ENCODE measurements at places on chromosomes 11 and 22. TPM values are rescaled to one million over a fixed set of nuclear protein-coding genes. Genes with fewer than 3 reads are reported as not detected.
A peak's percentile ranks its signal among the peaks of the same experiment; 100 is the strongest.

- H3K36me3 ChIP-seq = no peaks in the 10 kb centered on the region
- H3K27ac ChIP-seq = no peak overlapping the region
- DNase-seq = no peak
- H3K4me3 ChIP-seq = no peak overlapping the region
- peaks cover 21% of the 10 kb centered on the region for H3K27me3 ChIP-seq
These were observed 86.5 kb upstream of the SHANK2 start for GRCh38 chr11:71338801-71339395.

- no peaks in the 10 kb centered on the region for H3K27me3 ChIP-seq
- peaks cover 23% of the 10 kb centered on the region for H3K36me3 ChIP-seq
- DNase-seq = no peak
- H3K4me1 ChIP-seq = peaks cover 6% of the 10 kb centered on the region
These were observed 23.0 kb downstream of the FDX1 start for GRCh38 chr11:110452720-110453119.

Gene CD3D
- not detected for total RNA-seq

DNA sequence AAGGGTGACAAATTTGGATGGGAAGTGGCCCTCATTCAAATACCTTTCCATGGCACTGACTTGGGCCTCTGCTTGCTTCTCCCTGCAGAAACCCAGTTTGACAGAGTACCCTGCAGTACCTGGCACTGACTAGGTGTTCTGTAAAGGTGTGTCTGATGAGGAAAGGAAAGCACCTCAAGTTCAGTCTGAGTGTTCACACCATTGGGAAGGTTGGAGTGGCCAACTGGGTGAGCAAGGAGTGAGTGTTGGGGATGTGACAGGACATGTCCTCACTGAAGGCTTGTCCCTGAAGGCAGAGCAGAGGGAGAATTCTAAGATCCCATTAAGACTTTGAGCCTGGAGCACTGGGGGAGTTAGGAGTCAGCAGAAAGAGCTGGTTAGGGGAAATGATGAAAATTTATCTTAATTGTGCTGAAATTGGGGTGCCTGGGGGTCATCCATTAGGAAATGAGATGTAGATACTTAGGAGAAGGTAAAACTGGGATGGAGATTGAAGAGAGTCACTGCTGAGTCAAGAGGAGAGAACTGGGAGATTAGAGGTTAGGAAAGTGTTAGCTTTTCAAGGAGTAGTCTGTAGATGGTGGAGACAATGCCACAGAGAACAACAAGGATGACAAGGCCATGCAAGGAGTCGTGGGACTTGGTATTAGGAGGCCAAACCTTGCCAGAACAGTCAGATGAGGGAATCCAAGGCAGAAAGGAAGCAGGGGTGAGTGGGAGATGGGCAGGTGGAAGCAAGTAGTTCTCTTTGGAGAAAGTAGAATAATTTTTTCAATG is 6.1 kb downstream of the SREBF2 start:
- peaks cover 27% of the 10 kb centered on the region for H3K4me1 ChIP-seq
- no peaks in the 10 kb centered on the region for H3K27me3 ChIP-seq
- peak overlapping the region; percentile 13 for H3K27ac ChIP-seq
- peaks cover 26% of the 10 kb centered on the region for H3K36me3 ChIP-seq
- H3K4me3 ChIP-seq = no peak overlapping the region

Gene APOL5
- total RNA-seq = not detected

DNA sequence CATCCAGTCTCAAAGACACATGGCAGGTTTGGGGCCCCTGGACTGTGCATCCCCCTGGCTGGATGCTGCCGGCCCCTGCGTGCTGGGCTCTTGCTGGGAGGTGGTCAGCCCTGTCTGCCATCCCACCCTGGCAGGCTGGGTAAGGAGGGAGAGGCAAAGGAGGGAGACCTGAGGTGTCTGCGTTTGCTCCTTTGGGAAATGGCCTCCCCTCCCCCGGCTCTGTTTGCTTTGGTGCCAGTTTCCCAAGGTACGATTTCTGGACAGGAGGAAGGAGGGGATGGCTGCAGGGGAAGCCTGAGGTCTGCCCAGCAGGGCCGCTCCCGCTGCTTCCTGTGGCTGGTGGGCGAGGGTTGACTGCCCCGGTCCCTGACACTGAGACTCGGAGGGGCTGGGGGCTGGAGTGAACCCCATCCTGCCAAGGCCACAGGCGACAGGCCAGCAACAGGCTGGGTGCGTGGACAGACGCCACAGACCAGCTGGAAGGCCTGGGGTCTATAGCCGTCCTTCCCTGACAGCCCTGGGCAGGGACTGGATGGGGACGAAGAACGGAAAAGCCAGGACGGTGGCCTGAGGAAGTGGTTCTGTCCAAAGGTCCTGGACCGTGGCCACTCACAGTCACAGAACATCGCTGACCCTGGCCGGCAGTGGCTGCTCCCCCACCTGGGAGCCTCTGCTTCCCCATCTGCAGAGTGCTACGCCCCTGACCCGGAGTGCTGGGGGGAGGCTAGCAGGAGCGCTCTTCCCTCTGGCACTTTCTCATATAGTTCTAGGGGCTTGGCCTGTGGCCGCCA is 38.0 kb downstream of the OSBPL5 start:
- DNase-seq = no peak
- H3K4me3 ChIP-seq = no peak overlapping the region
- no peaks in the 10 kb centered on the region for H3K27me3 ChIP-seq
- no peaks in the 10 kb centered on the region for H3K4me1 ChIP-seq
- H3K36me3 ChIP-seq = peaks cover 4% of the 10 kb centered on the region

DNA sequence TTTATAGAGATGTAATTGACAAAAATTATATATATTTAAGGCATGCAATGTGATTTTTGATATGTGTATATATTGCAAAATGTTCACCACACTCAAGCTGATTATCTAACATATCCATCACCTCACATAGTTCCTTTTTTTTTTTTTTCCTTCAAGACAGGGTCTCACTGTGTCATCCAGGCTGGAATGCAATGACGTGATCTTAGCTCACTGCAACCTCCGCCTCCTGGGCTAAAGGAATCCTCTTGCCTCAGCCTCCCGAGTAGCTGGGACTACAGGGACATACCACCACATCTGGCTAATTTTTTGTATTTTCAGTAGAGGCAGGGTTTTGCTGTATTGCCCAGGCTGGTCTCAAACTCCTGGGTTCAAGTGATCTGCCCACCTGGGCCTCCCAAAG is 65.1 kb upstream of the SLC35C1 start:
- no peak overlapping the region for H3K27ac ChIP-seq
- H3K36me3 ChIP-seq = peaks cover 2% of the 10 kb centered on the region

GRCh38 chr11:103929170-103929903 is 107.1 kb upstream of the DDI1 start:
- peaks cover 35% of the 10 kb centered on the region for H3K4me1 ChIP-seq
- no peak overlapping the region for H3K4me3 ChIP-seq
- no peak for DNase-seq
- peak overlapping the region; percentile 45 for H3K27ac ChIP-seq
- no peaks in the 10 kb centered on the region for H3K27me3 ChIP-seq

DNA sequence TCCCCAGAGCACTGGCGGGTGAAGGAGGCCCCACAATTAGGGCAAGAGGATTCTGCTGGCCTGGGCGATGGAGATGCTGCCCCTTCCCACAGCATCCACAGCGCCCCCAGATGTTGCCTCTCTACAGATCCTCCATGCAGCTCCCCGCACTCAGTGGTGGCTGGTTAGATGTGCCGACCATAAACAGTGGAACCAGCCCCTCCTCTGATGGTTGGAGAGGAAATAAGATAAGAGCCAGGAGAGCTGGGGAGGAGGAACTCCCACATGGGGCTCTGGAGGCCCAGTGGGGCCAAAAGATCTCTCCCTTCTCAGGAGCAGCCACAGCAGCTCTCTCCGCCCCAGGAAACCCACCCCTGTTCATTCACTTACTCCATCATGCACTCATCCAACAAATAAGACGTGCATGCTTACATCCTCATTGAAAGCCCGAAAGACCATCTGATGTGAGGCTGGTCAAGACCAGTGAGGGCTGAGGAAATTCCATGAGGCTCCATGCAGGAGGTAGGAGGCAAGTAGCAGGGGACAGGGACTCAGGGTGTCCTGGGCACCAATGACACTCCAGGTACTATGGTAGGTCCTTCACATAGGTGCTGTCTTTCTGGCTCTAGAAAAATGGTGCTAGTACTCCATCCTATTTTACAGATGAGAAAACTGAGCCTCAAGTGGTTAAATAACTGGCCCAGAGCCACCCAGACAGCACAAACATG is 1.5 kb downstream of the PTGDR2 start:
- no peak overlapping the region for H3K27ac ChIP-seq
- peaks cover 9% of the 10 kb centered on the region for H3K4me1 ChIP-seq
- no peak for DNase-seq
- H3K27me3 ChIP-seq = no peaks in the 10 kb centered on the region

- no peak for DNase-seq
- no peak overlapping the region for H3K27ac ChIP-seq
- H3K27me3 ChIP-seq = no peaks in the 10 kb centered on the region
- H3K36me3 ChIP-seq = no peaks in the 10 kb centered on the region
- H3K4me3 ChIP-seq = no peak overlapping the region
These were observed 6.7 kb upstream of the NAV2 start for GRCh38 chr11:19705936-19706335.

- peaks cover under 1% of the 10 kb centered on the region for H3K27me3 ChIP-seq
- peaks cover 13% of the 10 kb centered on the region for H3K4me1 ChIP-seq
- no peaks in the 10 kb centered on the region for H3K36me3 ChIP-seq
- no peak overlapping the region for H3K4me3 ChIP-seq
- DNase-seq = no peak
- H3K27ac ChIP-seq = no peak overlapping the region
These were observed 391.3 kb downstream of the JRKL start for GRCh38 chr11:96781082-96781481.

Gene OR2AG2
- 0.11 TPM for total RNA-seq

DNA sequence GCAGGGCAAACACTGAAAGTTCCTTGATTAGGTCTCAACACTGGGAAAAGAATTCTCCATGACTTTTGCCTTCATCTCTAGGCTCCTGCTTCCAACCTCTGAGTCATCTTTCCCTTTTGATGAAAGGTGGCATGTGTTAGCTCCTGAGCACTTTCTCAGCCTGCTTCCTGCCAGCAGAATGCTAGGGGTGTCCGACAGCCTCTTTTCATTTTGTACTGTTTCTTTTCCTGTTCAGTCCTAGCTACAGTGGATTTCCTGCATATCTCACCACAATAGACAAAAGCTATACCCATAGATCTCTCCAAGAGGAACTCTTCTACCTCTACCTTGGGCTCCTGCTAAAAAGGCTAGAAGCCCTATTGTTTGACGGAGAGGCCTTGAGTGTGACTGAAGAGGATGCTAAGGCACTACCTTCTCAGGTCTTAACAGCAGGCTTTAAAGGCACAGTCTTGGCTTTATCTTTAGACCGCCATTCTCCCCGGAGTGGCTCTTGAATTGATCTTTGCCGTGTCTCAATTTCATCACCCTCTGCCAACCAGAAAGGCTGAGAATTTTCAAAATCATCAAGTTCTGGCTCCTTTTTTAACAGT is 145.5 kb downstream of the RBFOX2 start:
- peak overlapping the region; percentile 51 for H3K27ac ChIP-seq
- DNase-seq = no peak
- H3K36me3 ChIP-seq = no peaks in the 10 kb centered on the region
- no peak overlapping the region for H3K4me3 ChIP-seq
- H3K27me3 ChIP-seq = no peaks in the 10 kb centered on the region

DNA sequence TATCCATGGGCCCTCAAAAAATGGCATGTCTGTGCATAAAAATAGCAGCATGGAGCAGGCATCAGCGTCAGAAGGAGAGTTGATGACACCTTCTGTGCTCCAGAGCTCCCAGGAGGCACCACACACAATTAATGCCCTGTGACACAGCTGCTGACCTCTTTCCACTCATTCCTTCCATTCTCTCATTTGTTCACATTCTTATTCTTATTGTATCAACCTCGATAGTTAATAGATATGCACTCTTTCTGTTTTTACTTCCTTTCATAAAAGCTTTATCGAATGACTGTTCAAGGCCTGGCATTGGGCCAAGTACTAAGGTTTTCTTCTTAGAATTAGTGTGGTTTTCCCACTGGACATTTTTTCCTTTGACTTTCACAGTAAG is 266.0 kb upstream of the MTNR1B start:
- H3K4me3 ChIP-seq = no peak overlapping the region
- H3K4me1 ChIP-seq = peaks cover 25% of the 10 kb centered on the region
- no peak overlapping the region for H3K27ac ChIP-seq
- peaks cover 10% of the 10 kb centered on the region for H3K27me3 ChIP-seq

- peaks cover 34% of the 10 kb centered on the region for H3K4me1 ChIP-seq
- no peak overlapping the region for H3K27ac ChIP-seq
- no peaks in the 10 kb centered on the region for H3K27me3 ChIP-seq
- no peak overlapping the region for H3K4me3 ChIP-seq
These were observed 6.8 kb upstream of the CREB3L1 start for GRCh38 chr11:46270684-46271083.

DNA sequence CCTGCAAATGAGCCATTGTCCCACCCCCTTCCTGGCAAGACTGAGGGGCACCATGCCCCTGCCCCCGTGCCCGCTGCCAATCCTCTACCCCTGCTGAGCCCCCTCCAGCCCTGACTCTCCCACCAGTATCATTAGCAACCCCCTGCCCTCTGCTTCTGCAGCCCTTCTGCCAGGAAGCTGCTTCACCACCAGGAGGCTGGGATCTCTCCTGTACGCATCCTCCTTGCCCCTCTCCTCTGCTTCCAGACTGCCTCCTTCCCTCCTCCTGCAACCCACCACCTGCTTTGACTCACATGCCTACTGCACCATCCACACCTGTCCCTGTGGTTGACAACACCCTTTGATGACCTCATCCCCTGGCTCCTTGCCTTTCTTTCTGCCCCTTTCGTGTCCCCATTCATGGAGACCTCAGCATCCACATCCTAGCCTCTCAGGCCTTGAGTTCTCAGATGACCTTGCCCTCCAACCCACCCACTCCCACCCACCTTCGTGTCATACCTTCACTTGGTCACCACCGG is 13.4 kb upstream of the PNPLA3 start:
- no peak for DNase-seq
- peaks cover 66% of the 10 kb centered on the region for H3K27me3 ChIP-seq

DNA sequence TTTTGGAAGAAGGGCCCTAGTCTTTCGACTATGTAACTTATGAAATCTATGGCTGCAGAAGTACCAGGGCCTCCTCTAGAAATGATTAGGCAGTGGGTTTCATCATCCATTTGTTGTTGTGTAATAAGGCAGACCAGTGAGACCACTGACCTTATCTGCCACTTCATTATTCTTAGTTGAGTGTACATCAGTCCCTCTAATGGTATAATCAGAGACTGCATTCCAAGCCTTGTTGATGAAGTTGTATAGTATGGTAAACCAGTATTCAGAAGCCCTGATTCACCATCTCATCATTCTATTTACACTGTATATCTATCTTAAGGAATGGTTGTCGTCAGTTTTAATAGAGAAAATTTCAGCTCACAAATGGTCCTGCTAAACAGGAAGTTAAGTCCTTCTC is 32.2 kb upstream of the GRIA4 start:
- H3K4me1 ChIP-seq = peaks cover 9% of the 10 kb centered on the region
- H3K4me3 ChIP-seq = no peak overlapping the region
- H3K27ac ChIP-seq = no peak overlapping the region
- no peaks in the 10 kb centered on the region for H3K27me3 ChIP-seq
